ENCODE measurements at places on chromosomes 11 and 22.

GRCh38 chr11:133164986-133165385, 367.3 kb downstream of the OPCML start:
- no peak for DNase-seq

DNA sequence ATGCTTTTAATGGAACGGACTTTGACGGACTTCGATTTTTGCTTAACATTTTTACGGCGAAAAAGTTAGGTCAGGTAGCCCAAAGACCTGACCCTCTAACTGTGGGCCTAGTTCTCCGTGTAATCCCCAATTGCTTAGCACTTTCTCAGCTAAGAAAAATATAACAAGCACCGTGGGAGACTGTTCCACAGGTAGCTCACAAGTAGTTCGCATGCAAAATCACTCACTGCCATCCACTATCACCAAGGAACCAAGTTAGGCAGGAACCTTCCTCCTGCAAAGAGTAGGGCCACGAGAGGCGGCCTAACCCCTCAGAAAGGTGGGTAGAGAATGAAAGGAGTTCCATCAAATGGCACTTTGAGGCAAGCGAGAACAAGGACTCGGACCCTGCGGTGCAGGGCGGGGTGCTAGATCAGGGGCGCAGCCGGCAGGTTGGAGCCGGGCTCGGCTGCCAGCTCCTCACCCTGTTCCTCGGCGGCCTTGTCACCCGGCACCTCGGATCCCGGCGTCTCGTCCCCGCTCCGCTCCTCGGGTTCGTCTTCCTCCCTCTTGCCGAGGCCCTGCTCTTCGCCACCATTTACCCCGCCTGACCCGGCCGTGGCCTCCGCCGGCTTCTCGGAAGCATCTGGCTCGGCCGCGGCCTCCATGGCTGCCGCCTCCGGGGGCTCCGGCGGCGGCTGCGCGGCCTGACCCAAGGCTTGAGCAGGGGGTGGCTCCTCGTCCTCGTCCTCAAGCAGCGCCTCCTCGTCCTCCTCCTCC, 922 bp downstream of the HNRNPUL2 start:
- no peak for DNase-seq

DNA sequence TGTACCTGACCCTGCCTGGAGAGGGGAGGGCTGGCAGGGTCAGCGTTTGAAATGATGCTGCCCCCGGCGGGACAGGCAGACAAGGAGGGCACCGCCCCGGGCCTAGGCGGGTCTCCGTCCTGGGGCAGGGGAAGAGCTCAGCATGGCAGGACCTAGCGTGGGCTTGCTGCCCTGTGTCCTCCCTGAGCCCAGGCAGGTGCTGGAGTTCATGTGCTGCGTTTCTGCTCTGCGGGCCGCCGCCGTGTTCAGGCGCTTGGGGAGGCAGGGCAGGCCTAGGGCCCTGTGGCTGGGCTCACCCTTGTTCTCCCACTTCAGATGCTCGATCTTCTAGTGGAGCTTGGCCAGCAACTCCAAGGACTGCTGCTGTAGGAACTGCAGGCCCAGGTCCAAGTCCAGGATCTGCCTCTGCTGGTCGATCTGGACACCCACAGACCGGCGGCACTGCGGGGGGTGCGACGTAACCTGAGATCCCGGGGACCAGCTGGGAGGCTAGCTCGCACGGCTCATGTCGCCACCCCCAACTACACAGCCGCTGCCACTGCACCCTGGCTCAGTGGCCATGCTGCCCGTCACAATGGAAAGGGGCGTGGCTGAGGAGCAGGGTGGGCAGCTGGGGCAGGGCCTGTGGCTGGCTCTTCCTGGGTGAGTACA, 84.4 kb downstream of the MED15 start:
- no peak for DNase-seq

DNA sequence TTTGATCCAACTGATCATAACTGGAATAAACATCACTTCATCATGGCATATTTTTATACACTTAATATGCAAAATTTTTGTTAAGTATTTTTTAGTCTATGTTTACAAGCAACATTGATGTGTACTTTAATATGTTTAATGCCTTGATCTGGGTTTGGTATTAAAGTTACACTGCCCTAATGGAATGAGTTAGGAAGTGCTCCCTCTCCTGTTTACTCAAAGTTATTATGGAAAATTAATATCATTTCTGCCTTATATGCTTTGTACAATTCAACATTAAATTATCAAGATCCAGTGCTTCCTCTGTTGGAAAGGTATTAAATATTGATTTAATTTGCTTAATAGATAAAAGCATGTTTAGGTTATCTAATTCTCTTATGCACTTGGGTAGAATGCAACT, 927.3 kb upstream of the RAG2 start:
- DNase-seq, result no peak

DNA sequence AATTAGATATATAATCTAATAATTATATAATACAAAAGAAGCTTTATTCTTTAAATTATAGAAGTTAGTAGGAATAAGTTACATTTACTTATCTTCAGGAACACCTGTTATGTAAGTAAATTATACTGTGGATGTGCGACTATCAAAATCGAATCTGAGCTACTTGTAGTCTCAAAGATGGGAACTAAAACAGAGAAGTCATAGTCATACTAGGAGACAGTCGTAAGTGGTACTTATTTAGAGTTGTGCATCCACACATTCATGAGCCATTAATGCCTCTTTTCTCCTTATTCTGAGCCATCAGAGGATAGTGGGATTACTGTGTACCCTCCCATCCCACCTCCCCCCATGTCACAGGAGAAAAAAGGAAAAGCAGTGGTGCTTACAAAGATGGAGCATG, 114.4 kb downstream of the CADM1 start:
- DNase-seq, result no peak
